ENCODE measurements at places on chromosomes 7 and 10.

DNA sequence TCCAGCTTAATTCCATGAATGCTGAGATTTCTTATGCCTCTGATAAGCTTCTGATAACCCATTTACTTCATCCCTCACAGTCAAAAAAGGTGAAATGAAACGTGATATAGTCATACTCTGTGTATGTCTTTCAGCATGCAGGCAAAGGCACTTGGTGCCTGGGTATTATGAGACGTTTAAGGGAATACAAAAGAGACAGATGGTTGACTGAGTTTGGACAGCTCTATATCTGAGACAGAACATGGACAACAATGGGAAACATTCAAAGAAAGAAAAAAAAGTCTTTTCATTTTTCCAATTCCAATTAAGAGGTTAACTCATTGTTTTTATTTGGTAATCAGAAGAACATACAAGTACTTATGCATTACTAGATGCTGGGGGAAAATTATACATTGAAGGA lies 96.2 kb downstream of the PPP1R17 start:
- DNase-seq: no peak

DNA sequence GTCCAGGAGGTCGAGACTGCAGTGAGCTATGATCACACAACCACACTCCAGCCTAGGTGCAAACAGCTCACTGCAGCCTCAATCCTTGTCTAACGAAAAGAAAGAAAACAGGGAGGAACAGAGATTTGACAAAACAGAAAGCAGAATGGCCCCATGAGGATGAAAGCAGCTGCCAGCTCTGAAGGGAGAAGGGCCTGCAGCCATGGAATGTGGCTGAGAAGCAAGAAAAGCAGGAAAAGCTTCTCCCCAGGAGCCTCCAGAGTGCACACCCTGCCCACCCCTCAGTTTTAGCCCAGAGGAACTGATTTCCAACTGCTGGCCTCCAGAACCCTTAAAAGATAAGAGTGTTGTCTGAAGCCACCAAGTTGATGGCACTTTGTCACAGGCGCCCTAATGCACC lies 13.0 kb downstream of the ESYT2 start:
- peak; percentile 39 for DNase-seq

DNA sequence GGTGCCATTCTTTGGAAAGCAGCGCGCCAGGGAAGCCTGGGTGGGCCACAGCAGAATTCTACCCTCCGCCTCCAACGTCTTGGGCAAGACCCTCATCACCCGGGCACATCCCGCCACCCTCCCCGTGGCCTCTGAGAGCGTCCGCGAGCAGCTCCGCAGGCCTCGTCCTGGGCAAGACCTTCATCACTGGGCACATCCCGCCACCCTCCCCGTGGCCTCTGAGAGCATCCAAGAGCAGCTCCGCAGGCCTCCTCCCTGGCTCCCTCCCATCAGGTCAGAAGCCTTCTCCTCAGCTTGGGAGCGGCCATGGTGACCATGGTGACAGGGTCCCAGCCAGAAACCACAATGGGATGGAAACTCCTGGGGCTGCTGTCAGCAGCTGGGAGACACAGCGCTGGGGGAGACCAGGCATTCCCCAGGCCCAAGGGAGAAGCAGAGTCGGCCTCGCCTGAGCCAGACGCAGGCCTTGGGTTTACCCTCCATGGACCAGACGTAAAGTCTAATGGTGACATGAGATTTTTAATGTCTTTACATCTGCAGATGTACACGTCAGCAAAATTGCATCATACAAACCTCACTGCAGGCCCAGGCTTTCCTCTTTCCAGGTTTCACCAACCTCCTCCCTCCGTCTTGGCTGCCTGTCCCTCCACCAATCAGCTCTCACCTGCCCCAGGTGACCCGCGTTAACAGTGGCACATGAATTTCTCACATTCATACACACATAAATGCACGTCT lies 55.1 kb upstream of the PPP2R2D start:
- no peak for DNase-seq

DNA sequence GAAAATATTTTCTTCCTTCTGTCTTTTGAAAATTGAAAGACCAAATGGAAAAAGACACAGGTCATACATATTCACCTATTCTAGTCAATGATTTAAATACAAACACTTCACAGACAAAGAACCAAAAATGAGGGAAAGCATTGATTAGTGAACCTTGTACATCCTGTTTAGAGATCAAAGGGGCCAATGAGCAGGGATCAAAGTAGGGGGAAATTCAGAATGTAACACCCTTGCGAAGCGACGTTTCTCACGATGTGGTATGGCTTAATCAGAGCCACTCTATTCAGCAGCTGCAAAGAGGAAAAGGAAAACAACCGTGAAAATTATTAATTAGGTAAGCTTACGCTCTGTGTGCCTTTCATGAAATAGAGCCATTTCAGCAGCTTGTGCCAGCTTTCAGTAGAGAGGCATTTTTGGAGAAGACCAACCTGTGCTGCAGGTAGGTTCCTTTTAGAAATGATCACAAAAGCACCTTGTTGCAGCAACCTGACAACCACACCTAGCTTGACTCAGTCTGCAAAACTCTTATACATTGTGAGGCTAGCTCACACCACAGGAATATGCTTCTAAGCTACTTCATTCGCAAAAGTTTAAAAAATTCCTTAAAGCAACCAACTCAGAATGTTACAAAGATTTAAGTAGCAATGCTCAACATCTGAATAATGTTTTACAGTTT lies 78.0 kb downstream of the DKK1 start:
- no peak for DNase-seq

DNA sequence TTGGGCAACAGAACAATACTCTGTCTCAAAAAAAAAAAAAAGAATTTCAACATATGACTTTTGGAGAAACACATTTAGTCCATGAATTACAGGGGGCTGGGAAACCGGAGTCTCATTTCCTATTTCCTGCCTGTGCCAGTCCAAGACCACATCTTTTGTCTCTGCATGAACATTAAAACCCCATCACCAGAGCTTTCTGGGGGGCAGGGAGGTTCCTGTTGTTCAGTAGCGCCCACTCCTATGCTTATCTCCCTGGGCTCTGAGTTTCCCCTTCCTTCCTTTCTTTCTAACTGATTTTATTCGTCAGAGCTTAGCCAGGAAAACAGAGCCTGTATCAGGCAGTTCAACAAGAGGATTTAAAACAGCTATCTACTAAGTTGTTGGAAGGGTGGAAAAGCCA lies 119.3 kb downstream of the CALN1 start:
- DNase-seq: no peak

- no peak for DNase-seq
These were observed 15.2 kb upstream of the TPST1 start for GRCh38 chr7:66189695-66190503.

DNA sequence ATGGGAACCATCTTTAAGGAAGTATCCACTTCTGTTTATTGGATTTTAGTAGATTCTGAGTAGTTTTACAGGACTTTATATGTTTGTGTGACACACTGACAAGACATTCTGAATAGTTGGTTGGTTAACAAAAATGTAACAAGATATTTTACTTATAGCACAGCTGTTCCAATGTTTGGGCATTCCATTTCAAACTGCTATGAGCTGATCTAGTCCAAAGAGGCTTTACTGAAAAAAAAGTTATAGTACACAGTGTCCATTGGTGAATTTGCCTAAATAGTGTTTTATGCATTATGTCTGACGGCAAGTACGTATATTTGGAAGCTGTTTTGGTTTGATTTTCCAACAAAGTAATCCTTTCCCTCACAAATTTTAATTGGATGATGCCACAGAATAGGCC lies 99.1 kb downstream of the SAMD9 start:
- DNase-seq: no peak

DNA sequence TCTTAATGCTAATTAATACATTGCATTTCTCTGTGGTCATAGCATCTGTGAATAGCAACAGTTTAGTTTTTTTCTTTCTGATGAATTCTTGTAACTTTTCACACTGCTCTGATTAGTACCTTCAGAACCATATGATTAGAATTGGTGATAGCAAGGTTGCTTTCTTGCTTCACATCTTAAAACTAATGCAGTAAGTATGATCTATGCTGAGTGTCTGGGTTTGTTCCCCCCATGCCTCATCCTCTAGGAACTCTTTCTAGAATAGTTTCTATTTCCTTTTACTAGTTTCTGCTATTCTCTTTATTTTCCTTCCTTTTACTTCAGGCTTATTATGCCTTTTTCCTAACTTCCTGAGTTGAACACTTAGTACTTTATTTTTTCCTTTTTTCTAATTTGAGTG lies 32.4 kb downstream of the TES start:
- DNase-seq: peak; percentile 27

DNA sequence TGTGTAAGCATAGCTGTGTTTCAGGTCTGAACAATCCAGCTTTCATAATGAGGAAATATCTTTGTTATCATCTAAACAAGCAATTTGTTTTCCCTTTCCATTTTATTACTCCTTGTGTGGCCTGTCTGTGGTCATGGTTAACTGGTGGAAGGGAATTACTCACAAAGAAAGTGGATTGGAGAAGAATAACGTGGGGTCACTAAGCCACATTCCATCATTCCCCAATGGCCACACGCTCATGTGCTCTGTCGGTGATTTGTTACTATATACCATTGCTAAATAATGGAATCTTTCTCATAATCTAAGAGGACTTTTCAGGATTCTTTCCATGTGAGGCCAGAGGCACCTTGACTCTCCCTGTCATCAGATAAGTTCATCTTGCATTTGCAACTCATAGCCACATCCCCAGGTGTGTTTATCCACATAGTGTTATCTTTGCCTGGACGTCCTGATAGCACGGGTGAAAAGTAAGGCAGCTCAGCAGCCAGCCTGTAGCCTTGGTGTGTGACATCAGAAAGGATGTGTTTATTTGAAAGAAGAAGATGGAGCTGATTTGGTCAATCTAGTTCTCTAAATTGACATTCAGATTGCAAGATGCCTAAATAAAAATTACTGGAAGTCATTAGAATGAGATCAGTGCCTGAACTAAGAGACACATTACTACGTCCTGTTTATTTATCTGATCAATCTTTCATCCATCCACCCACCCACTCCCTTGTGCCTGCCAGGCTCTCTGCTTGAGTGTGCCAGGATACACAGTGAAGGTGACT lies 128.9 kb downstream of the CELF2 start:
- DNase-seq: no peak

DNA sequence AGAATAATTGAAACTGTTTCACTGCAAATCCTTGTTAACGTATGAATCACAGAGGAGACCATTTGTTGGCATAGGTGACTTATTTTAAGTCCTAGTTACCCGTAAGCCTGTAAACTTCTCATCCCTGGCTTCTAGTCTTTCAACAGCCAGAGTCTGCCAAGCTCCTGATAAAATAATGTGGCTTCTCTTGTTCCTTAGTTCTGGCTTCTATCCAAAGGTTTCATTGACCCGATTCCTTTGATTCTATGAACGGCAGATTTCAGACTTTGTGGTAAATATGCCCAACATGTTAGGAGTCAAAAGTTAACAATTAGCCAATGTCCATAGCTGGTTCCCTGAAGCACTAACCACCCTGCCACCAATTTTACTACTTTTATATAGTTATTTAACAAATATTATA lies 23.3 kb downstream of the DNAH11 start:
- DNase-seq: no peak

DNA sequence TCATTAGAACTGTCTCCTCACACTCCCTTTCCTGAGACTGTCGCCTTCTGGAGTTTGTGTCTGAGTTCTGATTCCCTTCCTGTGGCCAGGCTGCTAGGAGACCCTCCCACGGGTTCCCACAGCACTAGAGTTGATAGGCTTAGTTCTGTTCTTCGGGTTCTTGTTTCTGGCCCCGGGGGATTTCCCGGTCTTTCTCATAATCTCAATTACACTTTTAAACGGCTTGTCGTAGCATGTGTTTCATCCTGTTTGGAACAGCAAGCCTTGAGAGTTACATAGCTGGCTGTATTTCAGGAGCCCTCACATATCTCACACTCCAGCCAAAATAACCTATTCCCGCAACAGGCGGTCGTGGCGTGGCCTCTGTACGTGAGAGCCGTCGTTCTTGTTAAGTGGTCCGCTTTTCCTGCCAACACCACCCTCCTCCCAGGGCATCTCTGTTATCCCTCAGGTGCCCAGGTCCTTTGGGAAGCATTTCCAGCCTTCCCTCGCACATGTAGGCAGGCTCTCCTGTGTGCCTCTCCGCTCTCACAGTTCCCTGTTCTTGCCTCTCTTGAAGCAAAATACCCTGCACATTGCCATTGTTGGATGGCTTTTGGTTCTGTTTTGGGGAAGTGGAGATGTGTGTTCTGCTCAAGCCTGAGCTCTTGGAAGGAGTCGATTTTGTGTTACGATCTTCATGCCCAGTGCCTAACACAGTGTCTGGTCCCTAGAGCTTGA lies 46.0 kb downstream of the CDC123 start:
- DNase-seq: no peak

GRCh38 chr10:12432402-12433189 lies 83.2 kb downstream of the CAMK1D start:
- no peak for DNase-seq

- DNase-seq: no peak
These were observed 77.4 kb downstream of the ARHGAP12 start for GRCh38 chr10:31851216-31851615.

- DNase-seq: no peak
These were observed 100.3 kb downstream of the ARL5B start for GRCh38 chr10:18759575-18759974.

DNA sequence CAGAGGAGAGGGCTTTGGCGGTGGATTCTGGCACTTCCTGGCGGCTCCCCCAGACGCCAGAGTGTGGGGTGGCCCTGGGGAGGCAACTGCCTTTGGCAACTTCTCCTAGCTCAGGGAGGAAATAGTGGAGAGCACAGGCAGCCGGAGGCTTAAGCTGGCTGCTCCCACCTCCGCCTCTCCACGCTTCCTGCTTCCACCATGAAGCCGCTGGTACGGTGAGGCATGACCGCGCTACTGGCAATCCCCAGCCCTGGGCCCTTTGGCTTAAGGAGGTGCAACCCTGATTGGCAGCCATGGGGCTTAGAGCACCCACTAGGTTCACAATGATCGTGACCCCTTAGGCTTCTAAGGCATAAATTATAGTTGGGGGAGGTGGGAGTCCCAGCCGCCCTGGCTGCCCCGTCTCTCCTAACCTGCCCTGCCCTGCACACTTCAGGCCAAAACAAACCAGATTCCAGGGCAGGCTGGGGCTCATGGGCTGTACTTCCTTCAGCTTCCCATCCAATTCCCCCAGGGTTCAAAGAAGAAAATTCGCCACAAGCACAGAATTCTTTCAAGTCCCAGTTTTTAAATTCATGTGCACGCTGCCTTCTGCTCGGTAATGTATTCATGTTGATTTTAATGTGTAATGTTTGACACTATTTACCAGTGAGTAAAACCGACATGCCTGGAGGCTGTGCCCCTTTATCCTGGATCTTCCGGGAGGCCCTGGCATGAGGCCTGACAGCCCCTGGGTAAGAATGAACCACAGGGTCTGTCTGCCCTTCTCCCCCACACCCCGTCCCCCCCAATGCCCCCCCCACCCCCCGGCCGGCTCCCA lies 90.7 kb upstream of the LRRC4 start:
- peak; percentile 81 for DNase-seq

GRCh38 chr10:9554321-9554720 lies 1463.4 kb upstream of the CELF2 start:
- DNase-seq: no peak

- no peak for DNase-seq
These were observed 99.1 kb upstream of the SEC61G start for GRCh38 chr7:54858008-54858692.

GRCh38 chr7:76037310-76037709 lies 10.5 kb downstream of the STYXL1 start:
- peak; percentile 93 for DNase-seq

Data from GM03348 (cell line).